Pancreas (tissue), 10 donors: ENCODE measurements at places on chromosomes 5 and 9.

DNA sequence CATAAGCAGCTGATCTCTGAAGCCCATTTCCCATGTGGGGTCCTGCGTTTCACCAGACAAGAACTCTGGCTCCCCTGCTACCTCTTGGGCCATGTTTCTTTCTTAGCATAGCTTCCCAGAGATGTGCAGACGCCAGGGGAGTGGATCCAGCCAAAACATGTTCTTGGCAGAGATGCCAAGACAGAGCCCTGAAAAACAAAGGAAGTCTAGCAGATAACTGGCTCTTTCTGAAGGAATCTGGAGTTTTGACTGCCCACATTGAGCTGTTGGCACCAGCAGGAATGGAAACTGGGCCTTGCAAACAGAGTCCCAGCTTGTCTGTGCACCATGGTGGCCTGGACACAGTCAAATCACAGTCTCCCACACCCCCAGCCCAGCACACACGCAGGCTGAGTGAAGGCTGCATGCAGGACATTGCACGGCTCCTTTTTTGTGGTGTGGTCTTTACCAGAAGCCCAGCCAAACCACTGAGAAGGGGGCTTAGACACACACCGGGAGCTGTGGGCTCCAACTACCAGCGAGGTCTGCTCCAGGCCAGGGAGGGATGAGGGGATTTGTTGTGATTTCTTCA lies 114.7 kb downstream of the SNX18 start:
- no peak for DNase-seq

GRCh38 chr9:75938946-75939345 lies 48.5 kb downstream of the PCSK5 start:
- no peak for DNase-seq

DNA sequence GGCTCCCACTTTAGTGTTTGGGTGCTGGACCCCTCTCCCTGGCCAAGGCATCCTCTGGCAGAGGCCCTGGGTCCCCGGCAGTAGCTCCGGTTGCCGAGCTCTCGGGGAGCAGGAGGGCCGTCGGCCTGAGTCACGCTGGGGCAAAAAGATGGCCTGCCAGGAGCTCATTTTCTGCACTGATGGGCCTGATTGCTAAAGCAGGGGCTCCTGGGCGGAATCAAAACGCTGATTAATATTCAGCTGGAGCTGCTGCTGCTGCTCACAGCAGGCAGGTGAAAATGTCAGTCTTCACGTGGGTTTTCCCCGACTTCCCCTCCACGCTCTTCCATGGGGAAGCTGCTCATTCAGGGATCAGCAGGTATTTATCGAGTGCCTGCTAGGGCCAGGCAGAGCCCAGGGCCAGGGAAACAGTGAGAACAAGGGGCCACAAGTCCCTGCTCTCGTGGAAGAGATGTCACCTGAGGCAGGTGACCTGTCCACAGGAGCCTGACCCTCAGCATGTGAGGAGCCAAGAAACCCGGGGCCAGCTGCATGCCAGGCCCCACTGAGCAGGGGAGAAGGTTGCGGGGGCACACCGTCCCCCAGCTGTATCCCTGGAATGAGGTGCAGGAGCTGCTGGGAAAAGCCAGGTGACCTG lies 22.1 kb downstream of the LAMC3 start:
- no peak for DNase-seq

- no peak for DNase-seq
These were observed 35.6 kb downstream of the C9 start for GRCh38 chr5:39328731-39329130.

DNA sequence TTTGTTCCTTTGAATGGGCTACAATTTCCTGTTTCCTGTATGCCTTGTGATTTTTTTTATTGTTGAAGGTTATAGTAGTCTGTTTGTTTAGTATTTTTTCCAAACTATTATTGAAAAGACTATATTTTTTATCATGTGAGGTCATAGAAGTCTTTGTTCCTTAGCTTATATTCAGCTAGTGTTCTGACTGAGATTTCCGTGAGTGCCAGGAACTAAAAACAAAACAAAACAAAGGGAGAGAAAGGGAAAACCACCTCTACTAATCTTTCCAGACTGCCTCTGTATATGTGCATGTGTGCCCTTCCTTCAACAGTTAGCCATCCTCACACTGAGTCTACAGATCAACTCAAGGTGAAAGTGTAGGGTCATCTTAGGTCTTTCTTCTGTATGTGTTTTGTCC lies 79.0 kb downstream of the OSTF1 start:
- DNase-seq, result no peak

GRCh38 chr5:116355819-116356601 lies 218.6 kb downstream of the SEMA6A start:
- no peak for DNase-seq

- DNase-seq, result no peak
These were observed 48.6 kb downstream of the RGS3 start for GRCh38 chr9:113511856-113512761.

DNA sequence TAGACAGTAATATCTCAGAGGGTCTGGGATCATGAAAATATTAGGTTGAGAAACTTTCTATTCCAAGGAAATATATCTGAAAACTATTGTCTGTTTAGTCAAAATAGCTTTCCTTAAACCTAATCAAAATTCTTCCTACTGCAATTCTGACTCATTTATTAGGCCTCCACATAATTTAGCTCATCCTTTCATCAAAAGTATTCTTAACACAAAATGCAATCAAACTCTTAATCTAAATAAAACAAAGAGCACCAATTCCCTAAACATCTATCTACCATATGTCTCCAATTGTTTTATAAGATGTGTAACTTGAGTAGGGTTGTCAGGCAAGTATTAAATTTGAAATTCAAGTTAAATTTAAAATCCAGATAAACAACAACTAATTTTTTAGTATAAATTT lies 142.1 kb downstream of the PLK2 start:
- DNase-seq, result no peak

DNA sequence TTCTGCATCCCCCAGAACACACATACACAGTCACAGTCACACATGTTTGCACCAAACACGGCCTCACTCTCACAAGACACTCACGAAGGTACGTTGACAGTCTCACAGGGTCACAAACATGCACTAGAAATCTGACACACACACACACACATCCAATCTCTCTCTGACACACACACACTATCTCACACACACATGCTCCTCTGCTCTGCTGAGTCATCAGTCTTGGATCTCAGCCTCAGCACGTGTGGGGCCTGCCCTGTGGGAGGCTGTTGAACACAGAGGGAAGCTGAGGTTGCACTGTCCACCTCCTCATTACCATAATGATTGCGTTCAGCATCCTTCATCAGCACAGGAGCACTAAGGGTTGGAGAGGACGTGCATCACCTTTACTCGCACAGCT lies 188.8 kb downstream of the MTRR start:
- DNase-seq, result no peak

DNA sequence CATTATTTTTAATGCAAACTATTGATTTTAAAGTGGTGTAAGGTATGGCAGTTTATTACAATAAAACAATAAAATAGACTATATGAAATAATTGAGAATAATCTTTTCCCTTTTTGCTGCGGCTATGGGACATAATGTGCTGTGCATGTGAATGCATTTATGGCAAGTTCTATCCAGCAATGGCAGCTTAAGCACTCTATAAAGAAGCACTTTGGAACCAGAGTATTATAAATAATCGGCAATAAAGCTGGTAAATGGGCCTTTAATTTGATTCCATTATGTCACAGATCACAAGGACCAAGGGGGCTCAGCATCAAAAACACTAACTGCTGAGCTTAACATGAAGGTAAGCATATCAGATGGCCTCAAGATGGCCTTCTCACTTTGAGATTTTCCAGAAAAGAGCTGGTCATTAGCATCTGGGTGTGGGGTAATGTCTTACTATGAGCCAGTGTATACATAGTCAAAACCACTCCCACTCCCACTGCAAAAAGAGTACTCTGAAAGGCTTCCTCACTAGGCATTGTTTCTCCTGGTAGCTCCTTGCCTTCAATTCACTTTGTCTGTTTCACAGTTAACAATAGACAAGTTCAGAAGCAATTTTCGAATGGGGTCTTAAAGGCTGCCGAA lies 97.1 kb upstream of the ASTN2 start:
- no peak for DNase-seq

DNA sequence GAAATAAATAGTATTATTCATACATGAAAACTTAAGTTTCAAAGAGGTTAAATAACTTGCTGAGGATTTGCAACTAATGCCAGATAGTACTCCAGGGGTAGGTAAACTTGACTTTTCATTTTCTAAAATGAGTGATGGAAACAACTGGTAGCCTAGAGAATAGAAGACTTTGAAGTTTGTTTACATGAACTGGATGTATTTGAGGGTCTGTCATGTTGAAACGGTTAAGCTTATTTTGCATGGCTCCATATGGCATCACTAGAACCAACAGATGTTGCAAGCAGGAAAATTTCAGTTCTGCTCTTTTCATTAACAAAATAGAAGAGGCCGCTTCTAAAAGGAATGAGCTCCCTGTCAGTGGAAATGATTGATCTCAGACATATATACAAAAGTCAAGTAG lies 105.1 kb upstream of the SGCD start:
- DNase-seq, result no peak

GRCh38 chr5:179271821-179272325 lies 73.4 kb downstream of the ADAMTS2 start:
- DNase-seq, result no peak

- no peak for DNase-seq
These were observed 11.2 kb downstream of the MVB12B start for GRCh38 chr9:126337729-126338372.

DNA sequence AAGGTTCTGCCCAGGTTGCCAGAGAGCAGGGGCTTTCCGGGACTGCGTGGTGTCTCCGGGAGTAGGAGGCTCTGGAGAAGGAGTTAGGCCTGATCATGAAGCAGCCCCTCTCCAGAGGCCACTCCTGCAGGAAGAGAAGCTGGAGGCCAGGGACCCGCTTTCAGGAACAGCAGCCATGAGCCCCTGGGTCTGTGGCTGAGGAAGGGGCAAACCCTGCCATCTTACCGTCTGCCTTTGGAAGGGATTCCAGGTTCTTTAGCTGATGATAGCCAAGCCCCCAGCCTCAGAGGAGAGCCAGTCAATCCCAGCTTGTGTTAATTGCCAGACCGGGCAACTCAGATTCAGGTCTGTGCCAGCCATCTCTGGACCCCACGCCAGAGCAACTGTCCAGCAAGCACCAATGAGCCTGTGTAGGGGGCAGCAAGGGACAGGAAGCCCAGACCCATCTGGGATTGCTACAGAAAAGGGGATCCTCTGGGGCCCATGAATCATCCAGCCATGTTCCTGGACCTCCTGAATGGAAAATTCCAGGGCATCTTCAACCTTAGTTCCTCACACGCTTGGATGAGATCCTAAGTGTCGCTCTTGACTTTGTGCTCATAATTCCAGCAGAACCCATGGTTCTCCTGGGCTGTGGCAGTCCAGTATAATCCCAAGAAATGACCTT lies 42.7 kb upstream of the MVB12B start:
- no peak for DNase-seq

DNA sequence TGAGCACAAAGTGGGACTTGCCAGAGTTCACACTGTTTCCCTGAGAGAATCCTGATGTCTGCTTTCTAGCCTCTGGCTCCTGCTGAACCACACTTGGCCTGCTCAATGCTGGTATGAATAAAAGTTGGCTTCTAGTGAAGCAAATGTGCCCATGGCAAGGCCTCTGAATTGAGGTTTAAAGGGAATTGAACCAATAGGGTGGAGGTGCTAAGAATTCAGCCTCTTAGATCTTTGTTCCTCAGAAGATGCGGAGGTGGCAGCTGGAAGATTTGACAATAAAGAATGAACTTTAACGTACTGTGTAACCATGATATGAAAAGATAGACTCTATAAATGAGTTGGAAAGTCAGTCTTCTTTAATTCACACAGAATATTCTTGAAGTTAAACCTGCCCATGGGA lies 57.2 kb downstream of the RASGRF2 start:
- no peak for DNase-seq

DNA sequence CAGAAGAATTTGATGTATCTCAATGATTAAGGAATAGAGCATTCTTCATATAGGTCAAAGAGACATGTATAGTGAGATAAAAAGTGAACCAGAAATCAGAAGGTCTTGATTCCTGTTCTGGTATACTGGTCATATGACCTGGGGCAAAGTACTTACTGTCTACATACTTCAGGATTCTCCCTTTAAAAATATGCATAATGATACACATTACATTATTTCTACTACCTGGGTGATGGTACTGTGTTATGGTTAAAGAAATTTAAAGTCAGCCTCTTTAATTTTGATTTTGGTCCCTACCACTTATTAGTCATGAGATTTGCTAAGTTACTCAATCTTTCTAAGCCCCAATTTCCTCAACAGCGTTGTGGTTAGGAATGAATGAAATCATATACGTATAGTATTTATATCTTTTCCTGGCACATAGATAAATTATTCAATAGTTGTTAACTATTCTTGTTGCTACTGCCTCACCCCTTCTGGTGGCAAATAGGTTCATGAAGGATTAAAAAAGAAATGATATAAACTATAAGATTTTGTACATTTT lies 984.1 kb downstream of the TLE4 start:
- DNase-seq, result no peak

DNA sequence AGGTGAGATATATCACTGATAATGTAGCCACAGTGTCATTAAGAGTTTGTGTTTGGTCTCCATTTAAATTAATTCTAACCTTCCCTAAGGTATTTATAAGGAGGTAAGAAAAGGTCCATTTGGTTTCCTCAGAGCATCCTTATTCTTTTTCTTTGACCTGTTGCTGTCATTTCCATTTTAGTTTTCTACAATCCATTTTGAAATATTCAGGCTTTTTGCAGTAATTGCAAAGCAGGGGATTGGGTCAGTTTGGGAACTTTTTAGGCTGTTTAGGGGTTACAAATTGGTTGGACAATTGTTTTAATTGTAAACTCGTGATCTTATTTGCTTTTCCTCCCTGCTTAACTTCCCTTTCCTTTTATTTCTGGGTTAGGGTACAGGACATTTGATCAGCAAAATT lies 42.6 kb upstream of the PDZD2 start:
- DNase-seq, result no peak

- peak; percentile 38 for DNase-seq
These were observed 34.8 kb upstream of the GLRX start for GRCh38 chr5:95857185-95857945.

GRCh38 chr9:127113191-127113972 lies 9.1 kb downstream of the ANGPTL2 start:
- no peak for DNase-seq

DNA sequence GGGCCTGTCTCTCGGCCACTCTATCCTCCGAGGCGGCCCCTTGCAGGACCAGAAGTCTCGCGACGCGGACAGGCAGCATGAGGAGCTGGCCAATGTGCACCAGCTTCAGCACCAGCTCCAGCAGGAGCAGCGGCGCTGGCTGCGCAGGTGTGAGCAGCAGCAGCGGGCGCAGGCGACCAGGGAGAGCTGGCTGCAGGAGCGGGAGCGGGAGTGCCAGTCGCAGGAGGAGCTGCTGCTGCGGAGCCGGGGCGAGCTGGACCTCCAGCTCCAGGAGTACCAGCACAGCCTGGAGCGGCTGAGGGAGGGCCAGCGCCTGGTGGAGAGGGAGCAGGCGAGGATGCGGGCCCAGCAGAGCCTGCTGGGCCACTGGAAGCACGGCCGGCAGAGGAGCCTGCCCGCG lies 283.5 kb downstream of the ARHGEF28 start:
- DNase-seq, result no peak

- DNase-seq, result no peak
These were observed 454.4 kb downstream of the NR2F1-AS1 start for GRCh38 chr5:93126634-93127033.
